Islet precursor cell (in vitro differentiated cells): ENCODE measurements at places on chromosomes 6 and 20.

DNA sequence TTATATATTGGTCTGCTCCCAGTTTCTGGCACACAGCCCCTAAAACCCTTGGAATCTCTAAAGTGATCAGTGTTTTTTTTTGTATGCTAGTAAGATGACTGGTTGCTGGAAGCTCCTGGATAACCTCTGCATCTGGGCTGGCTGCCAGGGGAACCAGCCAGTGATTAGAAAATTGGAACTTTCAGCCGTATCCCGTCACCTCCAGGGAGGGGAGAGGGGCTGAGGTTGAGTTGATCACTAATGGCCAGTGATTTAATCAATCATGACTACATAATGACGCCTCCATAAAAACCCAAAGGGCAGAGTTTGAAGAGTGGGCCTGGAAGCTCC is 48.0 kb upstream of the NOP56 start:
- DNase-seq = no peak

GRCh38 chr6:143165315-143165855 is 104.7 kb downstream of the AIG1 start:
- DNase-seq = no peak

DNA sequence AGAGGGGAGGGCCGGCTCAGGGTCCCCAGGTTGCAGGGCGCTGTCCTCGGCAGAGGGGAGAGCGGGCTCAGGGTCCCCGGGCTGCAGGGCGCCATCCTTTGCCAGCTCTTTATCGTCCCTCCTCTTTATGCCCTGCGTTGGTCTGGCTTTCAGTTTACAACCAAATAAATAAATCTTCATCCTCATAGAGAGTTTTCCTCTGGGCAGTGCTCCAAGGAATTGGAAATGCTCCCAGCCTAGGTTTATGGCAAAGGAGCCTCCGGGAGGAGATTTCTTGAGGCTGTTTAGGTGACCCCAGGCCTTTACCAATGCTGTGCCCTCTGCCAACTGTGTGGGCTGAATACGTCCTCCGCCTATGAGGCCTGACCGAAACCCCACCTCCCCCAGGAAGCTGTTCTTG is 60.2 kb downstream of the CHMP4B start:
- no peak for DNase-seq

DNA sequence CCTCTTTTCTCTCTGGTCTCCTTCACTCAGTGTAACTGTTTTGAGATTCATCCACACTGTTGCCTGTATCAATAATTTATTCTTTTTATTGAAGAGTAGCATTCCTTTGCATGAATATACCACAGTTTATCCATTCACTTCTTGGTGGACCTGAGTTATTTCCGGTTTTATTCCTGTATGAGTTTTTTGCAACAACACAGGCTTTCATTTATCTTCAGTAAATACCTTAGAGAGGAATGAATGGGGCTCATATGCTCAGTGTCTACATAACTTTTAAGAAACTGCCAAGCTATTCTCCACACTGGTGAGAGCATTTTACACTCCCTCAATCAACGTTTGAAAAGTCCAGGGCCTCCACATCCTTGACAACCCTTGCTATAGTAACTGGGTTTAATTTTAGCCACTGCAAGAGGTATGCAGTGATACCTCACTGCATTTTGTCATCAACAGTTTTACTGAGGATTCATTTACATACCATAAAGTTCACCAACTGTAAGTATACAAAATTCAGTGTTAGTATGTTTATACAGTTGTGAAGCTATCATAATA is 154.6 kb downstream of the PDE10A start:
- no peak for DNase-seq

GRCh38 chr6:2351090-2351489 is 105.7 kb upstream of the GMDS start:
- DNase-seq = no peak

DNA sequence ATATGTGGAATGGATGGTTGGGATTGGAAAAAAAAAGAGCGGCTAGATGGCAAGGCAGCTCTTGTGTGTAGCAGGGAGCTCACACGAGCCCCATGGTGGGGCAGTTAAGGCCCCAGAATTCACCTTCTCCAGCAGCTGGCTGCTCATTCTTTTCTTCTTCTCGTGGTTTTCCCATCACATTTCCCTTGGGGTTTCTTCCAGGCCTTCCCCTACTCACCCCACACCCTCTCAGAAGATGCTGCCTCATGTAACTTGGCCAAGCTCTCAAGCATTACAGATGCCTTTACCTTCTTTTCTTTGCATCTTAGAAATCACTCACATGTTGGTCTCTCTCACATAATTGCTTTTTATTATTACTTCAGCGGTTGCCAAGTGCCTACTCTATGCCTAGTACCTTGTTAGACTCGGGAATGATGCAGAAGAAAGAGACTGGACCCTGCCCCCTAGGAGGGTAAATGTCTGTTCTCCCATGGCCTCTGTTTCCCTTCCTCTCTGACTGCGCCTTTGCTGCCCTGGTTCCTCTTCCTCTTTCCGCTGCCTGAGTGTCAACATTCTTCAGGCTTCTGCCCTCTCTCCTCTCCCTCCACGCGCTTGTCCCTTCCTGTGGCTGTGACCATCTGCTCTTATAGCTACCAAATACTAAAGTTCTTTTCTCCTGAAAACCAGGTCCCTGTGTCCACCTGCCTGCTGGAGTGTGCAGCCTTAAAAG is 28.6 kb downstream of the PPARD start:
- DNase-seq = no peak

- DNase-seq = no peak
Measured at GRCh38 chr6:134531611-134532010, 213.7 kb upstream of the SGK1 start.

- no peak for DNase-seq
Measured at GRCh38 chr6:41411961-41412360, 76.6 kb downstream of the NCR2 start.
